PC-3 (cell line): ENCODE measurements at places on chromosomes 4 and X. TPM values are rescaled to one million over a fixed set of nuclear protein-coding genes. Genes with fewer than 3 reads are reported as not detected.

- H3K27ac ChIP-seq = no peak overlapping the region
- H3K4me1 ChIP-seq = peaks cover 53% of the 10 kb centered on the region
- H3K36me3 ChIP-seq = no peaks in the 10 kb centered on the region
Observed at GRCh38 chr4:183173580-183174526, 74.8 kb downstream of the WWC2 start.

DNA sequence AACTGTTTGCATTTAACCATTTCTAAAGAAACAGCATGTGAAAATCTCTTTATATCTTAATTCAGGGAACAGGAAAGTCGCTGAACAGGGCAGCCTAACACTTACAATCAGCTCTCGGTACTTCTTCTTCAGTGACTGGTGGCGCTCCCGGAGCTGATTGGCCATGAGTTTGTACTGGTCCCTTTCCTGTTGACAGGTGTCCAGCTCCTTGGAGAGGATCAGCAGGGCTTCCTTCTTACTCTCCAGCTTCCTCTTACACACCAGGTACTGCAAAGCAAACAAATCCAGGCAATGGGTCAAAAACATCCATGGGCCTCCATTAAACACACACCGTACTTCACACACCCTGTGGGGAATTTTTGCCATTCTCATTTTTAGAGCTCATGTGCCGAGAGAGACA lies 36.4 kb downstream of the CCDC149 start:
- H3K27me3 ChIP-seq = no peaks in the 10 kb centered on the region
- H3K4me3 ChIP-seq = no peak overlapping the region
- DNase-seq = no peak

DNA sequence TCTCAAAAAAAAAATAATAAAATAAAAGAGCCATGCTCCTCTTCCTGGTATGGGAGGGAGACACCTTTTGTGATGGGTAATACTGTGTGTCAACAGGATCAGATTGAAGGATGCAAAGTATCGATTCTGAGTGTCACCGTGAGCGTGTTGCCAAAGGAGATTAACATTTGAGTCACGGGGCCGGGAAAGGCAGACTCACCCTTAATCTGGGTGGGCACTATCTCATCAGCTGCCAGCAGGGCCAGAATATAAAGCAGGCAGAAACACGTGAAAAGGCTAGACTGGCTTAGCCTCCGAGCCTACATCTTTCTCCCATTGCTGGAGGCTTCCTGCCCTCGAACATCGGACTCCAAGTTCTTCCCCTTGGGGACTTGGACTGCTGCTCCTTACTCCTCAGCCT lies 95.4 kb downstream of the SHOX start:
- no peaks in the 10 kb centered on the region for H3K36me3 ChIP-seq
- no peaks in the 10 kb centered on the region for H3K27me3 ChIP-seq
- no peak for DNase-seq
- no peaks in the 10 kb centered on the region for H3K4me1 ChIP-seq

GRCh38 chr4:184643731-184644130 lies 5.5 kb downstream of the CASP3 start:
- no peak overlapping the region for H3K4me3 ChIP-seq
- H3K36me3 ChIP-seq = no peaks in the 10 kb centered on the region; the same call in 1 of the 2 replicates
- H3K4me1 ChIP-seq = peaks cover 10% of the 10 kb centered on the region
- no peak overlapping the region for H3K27ac ChIP-seq
- DNase-seq = no peak
- no peaks in the 10 kb centered on the region for H3K27me3 ChIP-seq

- no peaks in the 10 kb centered on the region for H3K36me3 ChIP-seq
- no peaks in the 10 kb centered on the region for H3K4me1 ChIP-seq
- H3K27ac ChIP-seq = no peak overlapping the region
- DNase-seq = peak; percentile 83
- H3K27me3 ChIP-seq = no peaks in the 10 kb centered on the region
Observed at GRCh38 chr4:64581422-64581821, 172.2 kb upstream of the TECRL start.

DNA sequence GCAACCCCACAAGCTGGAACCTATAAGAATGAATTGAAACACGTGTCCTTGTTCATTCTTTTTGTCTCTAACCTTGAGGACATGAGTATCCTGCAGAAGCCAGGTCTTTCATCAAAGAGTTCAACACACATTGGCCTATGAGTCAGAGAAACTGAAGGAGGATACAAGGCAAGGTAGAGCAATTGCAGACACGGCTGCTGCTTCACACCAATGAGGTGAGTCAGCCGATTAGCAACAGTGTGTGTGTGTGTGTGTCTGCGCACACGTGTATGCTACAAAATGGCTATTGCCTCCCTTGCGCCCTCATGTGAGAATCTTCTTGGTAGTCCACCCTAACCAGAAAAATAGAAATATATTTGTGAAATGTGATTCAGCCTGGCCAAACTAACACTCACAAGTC lies 1477.7 kb upstream of the IGFBP7 start:
- no peak overlapping the region for H3K4me3 ChIP-seq
- H3K27ac ChIP-seq = no peak overlapping the region
- peak; percentile 58 for DNase-seq
- H3K27me3 ChIP-seq = no peaks in the 10 kb centered on the region
- H3K4me1 ChIP-seq = no peaks in the 10 kb centered on the region

- DNase-seq = no peak
- H3K27me3 ChIP-seq = no peaks in the 10 kb centered on the region
- no peak overlapping the region for H3K4me3 ChIP-seq
- H3K4me1 ChIP-seq = peaks cover 13% of the 10 kb centered on the region
- H3K36me3 ChIP-seq = no peaks in the 10 kb centered on the region
Observed at GRCh38 chr4:184283659-184284335, 66.1 kb upstream of the ENPP6 start.

- no peaks in the 10 kb centered on the region for H3K36me3 ChIP-seq
- no peak for DNase-seq
- no peaks in the 10 kb centered on the region for H3K4me1 ChIP-seq
- peaks cover 20% of the 10 kb centered on the region; the same call in 1 of the 2 replicates for H3K27me3 ChIP-seq
Observed at GRCh38 chr4:107129076-107129475, 93.0 kb upstream of the DKK2 start.

GRCh38 chrX:34849371-34849770 lies 93.2 kb upstream of the FAM47B start:
- peak; percentile 26 for DNase-seq
- no peaks in the 10 kb centered on the region for H3K36me3 ChIP-seq
- peaks cover 9% of the 10 kb centered on the region for H3K4me1 ChIP-seq
- H3K27me3 ChIP-seq = no peaks in the 10 kb centered on the region
- no peak overlapping the region for H3K27ac ChIP-seq

DNA sequence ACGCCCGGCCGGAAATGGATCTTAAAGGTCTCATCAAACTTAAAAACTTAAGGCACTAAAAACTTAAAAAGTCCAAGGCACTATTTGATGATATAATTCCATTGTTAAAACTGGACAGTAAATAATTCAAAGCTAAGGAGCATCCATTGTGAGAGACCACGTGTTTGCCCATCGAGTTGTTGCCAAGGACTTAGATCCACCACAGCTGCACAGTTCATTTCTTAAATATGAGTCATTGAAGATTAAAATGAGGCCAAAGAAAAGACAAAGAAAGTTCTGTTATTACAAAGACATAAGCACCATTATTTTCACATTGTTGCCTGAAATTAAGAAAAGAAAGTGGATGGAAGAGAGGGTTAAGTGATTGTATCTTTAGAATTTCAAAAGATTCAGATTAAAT lies 411.5 kb upstream of the FTHL17 start:
- no peak overlapping the region for H3K27ac ChIP-seq
- H3K4me1 ChIP-seq = no peaks in the 10 kb centered on the region
- no peaks in the 10 kb centered on the region for H3K27me3 ChIP-seq
- no peak overlapping the region for H3K4me3 ChIP-seq
- no peak for DNase-seq

- H3K27ac ChIP-seq = peak overlapping the region; percentile 23
- H3K27me3 ChIP-seq = no peaks in the 10 kb centered on the region
- peaks cover 16% of the 10 kb centered on the region for H3K4me1 ChIP-seq
- no peak overlapping the region for H3K4me3 ChIP-seq
- no peaks in the 10 kb centered on the region for H3K36me3 ChIP-seq
Observed at GRCh38 chr4:143397887-143398286, 61.2 kb downstream of the GAB1 start.

DNA sequence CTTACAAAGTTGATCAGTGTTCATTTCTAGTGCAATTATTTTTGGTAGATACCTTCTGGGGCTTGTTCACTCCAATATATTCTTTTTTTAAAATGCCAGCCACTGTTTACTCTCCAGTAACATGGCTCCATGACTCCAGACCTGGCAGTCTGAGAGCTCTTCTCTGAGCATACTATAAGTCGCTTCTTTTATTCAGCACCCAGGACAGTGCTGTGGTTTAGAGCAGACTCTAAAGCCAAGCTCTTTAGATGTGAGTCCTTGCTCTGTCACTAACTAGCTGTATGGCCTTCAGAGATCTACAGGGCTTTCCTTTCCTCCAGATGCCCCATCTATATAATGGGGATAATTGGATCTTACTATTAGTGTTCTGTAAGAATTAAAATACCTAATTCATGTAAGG lies 200.2 kb upstream of the FAM241A start:
- peaks cover 17% of the 10 kb centered on the region; the same call in 1 of the 2 replicates for H3K27me3 ChIP-seq
- no peaks in the 10 kb centered on the region for H3K4me1 ChIP-seq
- no peak overlapping the region for H3K27ac ChIP-seq
- H3K36me3 ChIP-seq = no peaks in the 10 kb centered on the region
- DNase-seq = peak; percentile 10

DNA sequence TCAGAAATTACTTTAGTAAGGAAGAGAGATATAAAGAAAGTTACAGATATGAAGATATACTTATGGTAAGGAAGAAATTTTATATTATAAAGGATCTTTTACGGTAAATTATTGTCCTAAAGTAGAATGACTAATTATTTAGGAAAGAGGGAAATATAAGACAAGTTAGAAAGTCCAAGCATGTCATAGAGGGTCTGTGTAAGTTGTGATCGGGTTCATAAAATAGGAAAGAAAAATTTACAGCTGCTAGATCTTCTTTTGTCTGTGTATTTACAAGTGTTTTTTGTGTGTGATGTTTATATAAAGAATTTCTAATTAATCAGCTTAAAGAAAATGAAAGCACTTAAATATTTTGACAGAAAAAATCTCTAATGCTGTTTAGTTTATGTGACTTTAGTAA lies 1054.9 kb upstream of the DIAPH2 start:
- no peaks in the 10 kb centered on the region for H3K27me3 ChIP-seq
- H3K4me1 ChIP-seq = no peaks in the 10 kb centered on the region
- H3K27ac ChIP-seq = no peak overlapping the region
- no peak for DNase-seq
- no peaks in the 10 kb centered on the region for H3K36me3 ChIP-seq
- H3K4me3 ChIP-seq = no peak overlapping the region

DNA sequence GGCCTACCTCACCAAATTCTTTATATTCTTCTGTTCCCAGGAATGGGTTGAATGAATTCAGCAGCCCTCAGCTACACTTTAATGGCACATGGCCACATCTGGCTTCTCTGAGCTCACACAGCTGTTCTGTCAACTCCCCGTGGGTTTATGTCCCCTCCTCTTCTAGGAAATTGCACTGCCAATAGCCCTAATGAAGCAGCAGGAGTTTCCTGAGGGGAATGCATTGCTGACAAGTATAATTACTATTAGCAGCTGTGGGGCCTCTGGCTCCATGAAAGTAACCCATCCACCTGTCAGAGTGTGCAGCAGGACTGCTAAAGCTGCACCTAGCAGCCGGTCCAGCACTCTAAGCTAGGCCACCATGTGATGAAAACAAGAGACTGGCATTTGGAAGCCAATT lies 50.3 kb downstream of the FTHL17 start:
- H3K27me3 ChIP-seq = peaks cover 4% of the 10 kb centered on the region; the same call in 1 of the 2 replicates
- H3K36me3 ChIP-seq = no peaks in the 10 kb centered on the region
- no peak for DNase-seq
- no peak overlapping the region for H3K27ac ChIP-seq
- no peak overlapping the region for H3K4me3 ChIP-seq

DNA sequence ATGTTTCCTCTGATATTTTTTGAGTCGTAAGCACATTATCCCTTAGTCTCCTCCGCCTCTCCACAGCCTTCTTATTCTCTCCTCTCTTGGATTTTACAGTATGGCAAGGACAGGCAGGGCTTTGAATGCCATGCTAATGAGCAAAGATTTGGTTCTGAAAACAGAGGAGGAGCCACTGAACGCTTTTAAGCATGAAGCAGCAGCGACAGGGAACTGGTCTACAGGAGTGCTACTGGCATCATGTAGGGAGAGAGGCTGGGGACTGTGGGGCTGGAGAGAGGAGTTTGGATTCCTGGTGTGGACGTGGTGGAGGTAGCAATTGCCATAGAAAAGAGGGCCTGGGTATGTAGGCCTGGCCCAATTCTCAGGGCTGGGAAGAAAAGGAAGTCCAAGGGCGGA lies 4.6 kb upstream of the CD99L2 start:
- H3K27ac ChIP-seq = no peak overlapping the region
- H3K27me3 ChIP-seq = no peaks in the 10 kb centered on the region
- H3K4me3 ChIP-seq = no peak overlapping the region
- H3K36me3 ChIP-seq = no peaks in the 10 kb centered on the region
- no peaks in the 10 kb centered on the region for H3K4me1 ChIP-seq

GRCh38 chr4:149708513-149709130 lies 107.0 kb downstream of the IQCM start:
- H3K27me3 ChIP-seq = no peaks in the 10 kb centered on the region
- H3K4me1 ChIP-seq = peaks cover 25% of the 10 kb centered on the region
- no peak overlapping the region for H3K4me3 ChIP-seq

DNA sequence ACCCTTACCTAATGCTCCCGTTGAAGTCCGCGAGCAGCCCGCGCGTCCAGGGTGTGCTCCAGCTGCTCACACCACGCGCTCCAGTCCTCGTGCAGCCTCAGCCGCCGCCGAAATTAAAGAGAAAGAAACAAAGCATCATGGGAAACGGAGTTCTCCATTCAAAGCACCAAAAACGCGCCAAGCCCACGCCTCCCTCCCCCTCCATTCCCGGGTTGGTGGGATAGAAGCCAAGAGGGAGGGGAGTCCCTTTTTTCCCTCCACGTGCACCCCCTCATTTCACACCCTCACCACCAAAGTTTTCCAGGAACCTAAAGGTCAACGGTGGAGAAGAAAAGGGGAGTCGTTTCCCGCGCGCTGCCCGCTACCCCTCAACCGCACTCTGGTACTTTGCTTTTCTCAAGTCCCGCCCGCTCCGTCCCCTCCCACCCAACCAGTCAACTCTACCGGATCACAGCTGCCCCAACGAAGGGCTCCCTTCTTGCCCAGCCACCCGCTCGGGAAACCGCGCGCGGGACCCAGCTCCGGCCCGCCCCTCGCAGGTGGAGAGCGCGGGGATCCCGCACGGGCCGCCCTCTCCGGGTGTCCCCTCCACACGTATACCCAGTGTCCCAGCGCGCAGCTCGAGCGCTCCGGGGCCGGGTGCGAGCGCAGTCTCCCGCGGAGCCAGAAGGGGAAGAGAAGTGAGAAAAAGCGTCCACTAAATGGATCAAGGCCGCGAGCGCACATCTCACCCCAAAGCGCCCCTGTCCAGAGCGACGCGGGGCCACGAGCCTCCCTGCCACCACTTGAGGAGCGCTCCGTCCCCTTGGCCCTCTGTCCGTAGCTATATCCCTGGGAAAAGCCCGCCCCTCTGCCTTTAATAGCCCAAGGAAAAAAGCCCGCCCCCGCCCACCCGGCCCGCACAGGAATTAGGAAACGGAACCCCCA lies 65.1 kb upstream of the CCDC160 start:
- H3K27ac ChIP-seq = no peak overlapping the region
- DNase-seq = no peak
- H3K4me3 ChIP-seq = no peak overlapping the region; the same call in 1 of the 2 replicates
- H3K4me1 ChIP-seq = no peaks in the 10 kb centered on the region
- no peaks in the 10 kb centered on the region for H3K36me3 ChIP-seq

NWD2 gene
- total RNA-seq = under 0.01 and 0.06 TPM in 2 replicates

UGT2B17 gene
- not detected in 2 replicates for total RNA-seq

ESX1 gene
- not detected in 2 replicates for total RNA-seq

TEC gene
- 3.9 and 10.4 TPM in 2 replicates for total RNA-seq

CT45A3 gene
- total RNA-seq = not detected in 2 replicates

FGF5 gene
- total RNA-seq = 0.75 and 2.6 TPM in 2 replicates

RHOXF2 gene
- total RNA-seq = not detected in 2 replicates

WNK3 gene
- 0.06 and 0.33 TPM in 2 replicates for total RNA-seq

BEX2 gene
- total RNA-seq = 1.6 and 2.8 TPM in 2 replicates

PCDH19 gene
- total RNA-seq = not detected in 2 replicates

TCEAL7 gene
- total RNA-seq = not detected in 2 replicates
